ENCODE measurements at places on chromosomes 12 and 14. TPM values are rescaled to one million over a fixed set of nuclear protein-coding genes. Genes with fewer than 3 reads are reported as not detected.

DNA sequence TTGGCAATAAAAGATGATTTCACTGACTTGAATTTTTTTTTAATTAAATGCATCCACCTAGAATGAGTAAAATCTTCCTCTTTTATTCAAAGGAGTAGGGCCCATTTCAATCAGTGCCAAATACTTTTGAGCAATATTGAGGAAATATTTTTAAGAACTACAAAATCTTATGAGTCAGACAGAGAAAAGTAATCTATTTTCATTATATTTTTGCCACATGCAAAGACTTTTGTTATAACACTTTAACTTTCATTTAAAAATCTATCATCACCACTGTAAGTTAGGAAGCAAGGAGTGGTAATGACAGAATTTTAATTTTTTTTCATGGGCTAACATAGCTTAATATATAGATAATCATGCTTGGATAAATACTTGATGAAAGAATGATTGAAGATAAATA lies 345.2 kb upstream of the KITLG start:
- no peak for DNase-seq

- DNase-seq, result no peak
Observed at GRCh38 chr12:8590842-8591545, 21.7 kb downstream of the AICDA start.

- no peak for DNase-seq
Observed at GRCh38 chr14:69439521-69440270, 41.2 kb downstream of the SLC39A9 start.

Gene AKAP5
- total RNA-seq, result 7.3 TPM

GRCh38 chr14:94850309-94851211 lies 80.6 kb upstream of the GSC start:
- no peak for DNase-seq

Gene KRT73
- total RNA-seq, result not detected

Gene KRT74
- total RNA-seq, result not detected

DNA sequence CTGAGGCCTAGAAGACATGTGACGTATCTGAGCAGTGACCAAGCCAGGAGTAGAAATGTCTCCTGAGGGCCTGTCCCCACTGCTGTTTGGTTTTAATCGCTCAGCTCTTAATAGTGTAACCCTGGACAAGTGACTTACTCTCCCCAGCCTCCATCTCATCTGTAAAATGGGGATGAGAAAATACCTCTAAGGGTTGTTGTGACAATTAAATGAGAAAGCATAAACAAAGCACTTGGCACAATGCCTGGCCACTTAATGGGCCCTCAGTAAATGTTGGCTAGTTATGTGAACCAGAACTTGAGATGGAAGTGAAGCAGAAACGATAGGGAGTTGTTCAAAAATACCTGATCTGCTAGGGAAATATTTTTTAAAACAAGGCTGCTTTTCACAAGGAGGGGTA lies 58.2 kb downstream of the HMGA2 start:
- DNase-seq, result no peak

DNA sequence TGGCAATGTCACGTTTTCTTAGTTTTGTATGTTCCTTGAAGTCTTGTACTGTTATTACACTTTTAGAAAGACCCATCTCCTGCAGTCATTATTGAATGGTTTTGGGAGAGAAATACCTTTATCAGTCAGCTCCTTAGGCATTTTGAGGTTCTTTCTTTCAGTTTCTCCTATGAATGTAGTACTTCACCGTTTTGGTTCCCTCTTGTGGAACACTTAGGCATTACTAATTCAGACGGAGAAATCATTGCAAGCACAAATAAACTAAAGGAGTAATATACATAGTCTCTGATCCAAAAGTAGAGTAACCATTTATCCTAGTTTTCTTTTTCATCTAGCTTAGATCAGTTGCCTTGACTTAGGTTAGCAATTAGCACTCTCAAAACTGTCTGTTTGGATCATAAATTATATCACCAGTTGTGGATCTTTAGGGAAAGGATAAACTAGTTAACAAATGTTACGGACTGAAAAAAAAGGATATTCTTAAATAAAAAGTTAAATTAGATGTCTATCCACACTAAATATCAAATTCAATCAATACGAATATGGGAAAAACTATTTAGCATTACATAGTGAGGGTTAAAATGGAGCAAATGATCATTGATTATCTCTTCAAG lies 1538.3 kb upstream of the SEL1L start:
- DNase-seq, result no peak

Gene GPR65
- total RNA-seq, result 2.2 TPM

GRCh38 chr12:109539508-109539907 lies 33.8 kb downstream of the MMAB start:
- DNase-seq, result no peak

DNA sequence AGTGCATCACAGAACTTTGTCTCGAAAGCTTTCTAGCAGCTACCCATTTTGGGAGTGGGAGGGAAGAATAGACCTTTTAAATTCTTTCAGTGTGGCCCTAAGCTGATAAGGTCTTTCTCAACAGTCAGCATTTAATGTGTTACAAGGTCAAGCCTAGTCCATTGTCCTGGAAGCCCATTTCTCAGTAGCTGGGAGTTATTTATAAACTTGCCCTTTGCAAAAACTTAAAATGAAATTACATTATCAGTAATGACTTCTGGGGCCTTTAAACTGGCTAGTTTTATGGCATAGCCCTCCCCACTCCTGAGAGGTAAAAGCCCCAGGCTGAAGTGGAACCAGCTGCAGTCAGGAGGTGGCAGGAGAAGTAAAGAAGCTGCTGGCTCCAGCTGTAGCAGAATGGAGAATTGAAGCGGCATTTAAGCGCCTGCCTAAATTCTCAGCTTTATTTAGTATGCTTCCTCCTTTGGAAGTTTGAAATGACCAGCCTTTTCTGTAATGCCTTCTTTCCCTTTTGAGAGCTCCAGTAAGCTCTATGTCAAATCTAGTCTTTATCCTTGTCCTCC lies 12.4 kb downstream of the COPZ1 start:
- DNase-seq, result no peak

Gene RFX4
- not detected for total RNA-seq

DNA sequence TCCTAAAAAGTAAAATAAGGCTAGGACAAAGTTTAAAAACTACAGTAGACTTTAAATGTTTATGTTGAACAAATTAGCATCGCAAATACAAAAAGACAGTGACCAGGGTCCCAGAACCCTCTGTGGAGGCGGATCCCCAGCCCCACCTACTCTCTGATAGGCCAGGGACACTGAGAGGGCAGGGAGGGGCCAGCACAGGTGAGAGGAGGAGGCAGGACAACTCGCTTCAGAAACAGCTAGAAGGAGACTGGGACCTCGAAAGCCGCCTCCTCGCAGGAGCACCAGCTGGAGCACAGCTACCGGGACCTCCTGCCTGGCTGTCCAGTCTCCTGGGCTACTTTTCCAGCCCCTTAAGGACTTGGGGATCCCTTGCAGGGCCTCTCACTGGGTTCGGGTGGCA lies 992 bp downstream of the DNAH10 start:
- no peak for DNase-seq
